Substantia nigra (tissue), 51 donors: ENCODE measurements at places on chromosomes 7 and 10.

DNA sequence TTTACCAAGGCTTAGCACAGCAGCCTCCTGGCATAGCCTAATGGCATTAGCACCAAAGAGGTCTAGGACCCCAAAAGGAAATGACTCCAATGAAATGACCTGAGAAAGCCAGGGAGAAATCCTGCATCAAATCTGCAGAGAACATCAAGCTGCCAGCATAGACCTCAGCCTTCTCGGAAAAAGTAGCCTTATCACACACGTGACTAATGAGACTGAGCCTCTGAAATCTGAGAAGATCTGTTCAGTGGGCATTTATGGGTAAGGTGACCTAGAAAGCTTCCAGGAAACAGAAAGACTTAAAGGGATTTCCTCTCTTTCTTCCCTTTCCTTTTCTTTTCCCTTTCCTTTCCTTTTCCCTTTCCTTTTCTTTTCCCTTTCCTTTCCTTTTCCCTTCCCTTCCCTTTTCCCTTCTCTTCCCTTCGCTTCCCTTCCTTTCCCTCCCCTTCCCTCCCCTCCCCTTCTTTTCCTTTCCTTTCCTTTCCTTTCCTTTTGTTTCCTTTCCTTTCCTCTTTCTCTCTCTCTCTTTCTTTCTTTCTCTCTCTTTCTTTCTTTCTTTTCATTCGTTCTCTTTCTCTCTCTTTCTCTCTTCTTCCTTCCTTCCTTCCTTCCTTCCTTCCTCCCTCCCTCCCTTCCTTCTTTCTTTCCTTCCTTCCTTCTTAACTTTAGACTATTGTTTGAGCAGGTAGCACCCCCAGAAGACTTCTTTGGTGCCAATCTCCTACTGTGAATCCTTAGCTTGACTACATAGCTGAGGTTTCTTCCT is 23.1 kb upstream of the PTTG1IP2 start:
- no peak for DNase-seq

DNA sequence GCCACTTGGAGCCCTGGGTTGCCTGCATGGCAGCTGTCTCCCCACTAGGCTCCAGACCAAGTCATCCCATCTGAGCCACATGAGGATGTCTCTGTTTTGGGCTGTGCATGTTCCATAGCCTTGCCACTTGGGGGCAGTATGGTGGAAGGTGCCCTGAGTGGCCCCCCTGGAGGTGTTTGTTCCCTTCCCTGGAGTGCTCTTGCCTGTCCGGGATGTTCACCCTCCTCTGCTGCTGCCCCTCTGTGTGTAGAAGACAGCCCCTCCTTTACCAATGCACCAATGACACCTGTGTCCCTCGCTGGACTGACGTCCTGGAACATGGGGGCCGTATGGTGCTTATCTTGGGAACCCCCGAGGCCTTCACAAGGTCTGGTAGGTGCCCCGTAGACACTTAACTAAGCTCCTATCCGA is 100.2 kb downstream of the ACTR3B start:
- no peak for DNase-seq

DNA sequence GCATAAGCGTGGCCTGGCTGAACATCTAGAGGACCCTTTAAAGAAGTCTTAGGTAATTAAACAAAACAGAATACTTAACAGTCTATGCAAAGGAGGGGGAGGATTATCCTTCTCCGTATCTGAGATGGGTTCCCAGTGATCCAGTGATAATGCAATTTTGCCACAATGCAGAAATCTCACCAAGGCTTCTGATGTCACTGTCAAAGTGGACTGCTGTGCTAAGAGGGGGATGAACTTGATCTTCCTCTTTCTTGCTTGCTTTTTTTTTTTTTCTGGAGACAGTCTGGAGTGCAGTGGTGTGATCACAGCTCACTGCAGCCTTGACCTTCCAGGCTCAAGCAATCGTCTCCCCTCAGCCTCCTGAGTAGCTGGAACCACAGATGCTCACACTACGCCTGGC is 30.8 kb downstream of the GATA3 start:
- no peak for DNase-seq

DNA sequence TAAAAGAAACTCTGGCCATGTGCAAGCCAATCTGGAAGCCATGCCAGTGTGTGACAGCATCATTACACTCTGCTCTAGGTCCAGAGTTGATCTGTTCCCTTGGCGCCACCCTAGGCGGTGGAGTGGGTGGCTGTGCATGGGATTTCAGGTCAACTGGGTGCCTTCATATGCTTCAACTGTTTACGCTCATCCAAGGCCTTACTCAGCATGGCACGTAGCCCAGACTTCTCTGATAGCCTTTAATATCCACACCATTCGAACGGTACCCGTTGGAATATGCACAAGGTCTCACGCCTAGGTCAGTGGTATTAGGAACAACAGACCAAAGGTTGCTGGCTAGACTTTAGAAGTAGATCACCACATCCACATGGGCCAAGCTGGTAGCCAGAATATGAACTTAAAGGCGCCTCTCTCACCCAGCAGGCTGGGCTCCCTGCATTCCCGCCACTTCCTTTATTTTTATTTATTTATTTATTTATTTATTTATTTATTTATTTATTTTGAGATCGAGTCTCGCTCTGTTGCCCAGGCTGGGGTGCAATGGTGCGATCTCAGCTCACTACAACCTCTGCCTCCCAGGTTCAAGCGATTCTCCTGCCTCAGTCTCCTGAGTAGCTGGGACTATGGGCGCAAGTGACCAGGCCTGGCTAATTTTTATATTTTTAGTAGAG is 18.7 kb upstream of the ACHE start:
- no peak for DNase-seq

DNA sequence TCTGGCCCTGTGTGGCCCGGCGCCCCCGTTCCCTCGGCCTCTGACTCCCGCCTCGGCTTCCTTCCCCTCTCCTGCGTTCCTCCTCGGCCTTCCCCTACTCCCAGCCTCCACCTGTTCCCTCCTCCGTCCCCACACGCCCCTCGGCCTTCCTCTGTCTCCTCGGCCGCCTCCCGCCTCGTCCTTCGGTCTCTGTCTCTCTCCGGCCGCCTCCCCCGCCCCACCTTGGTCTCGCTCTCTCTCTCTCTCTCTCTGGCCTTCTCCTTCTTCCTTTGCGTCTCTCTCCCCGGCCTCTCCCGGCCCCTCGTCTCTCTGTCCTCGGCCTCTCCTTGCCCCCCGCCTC is 588 bp downstream of the GET4 start:
- no peak for DNase-seq

DNA sequence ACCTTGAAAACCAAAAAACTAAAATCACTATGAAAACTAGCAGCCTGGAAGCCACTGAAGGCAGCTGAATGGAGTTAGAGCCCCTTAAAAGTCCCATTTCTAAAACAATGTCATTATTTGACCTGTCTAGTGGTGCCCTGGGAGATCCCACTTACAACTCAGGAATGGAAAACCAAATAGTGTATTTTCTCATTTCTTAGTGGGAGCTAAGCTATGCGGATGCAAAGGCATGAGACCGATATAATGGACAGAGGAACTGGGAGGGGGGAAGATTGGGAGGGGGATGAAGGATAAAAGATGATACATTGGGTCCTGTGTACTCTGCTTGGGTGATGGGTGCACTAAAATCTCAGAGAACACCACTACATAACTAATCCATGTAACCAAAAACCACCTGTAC is 9.8 kb upstream of the GIMAP2 start:
- DNase-seq: no peak

DNA sequence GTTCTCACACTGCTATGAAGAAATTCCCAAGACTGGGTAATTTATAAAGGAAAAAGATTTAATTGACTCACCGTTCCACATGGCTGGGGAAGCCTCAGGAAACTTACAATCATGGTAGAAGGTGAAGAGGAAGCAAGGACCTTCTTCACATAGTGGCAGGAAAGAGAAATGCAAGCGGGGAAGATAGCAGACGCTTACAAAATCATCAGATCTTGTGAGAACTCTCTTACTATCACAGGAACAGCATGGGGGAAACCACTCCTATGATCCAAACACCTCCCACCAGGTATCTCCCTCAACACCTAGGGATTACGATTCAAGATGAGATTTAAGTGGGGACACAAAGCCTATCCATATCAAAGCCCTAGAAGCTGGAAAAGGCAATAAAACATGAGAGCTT is 130.8 kb downstream of the MDFIC start:
- no peak for DNase-seq

DNA sequence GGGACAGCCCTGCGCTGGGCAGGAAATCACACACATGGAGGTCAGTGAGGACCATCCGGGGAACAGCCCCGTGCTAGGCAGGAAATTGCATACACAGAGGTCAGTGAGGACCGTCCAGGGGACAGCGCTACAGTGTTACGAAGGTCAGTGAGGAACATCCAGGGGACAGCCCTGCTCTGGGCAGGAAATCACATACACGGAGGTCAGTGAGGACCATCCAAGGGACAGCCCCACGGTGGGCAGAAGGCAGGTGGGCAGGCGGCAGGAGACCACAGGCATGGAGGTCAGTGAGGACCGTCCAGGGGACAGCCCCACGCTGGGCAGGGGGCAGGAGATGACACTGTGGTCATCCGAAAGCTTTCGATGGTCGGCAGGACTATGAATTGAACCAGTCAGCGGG is 79.7 kb downstream of the PTPRN2 start:
- no peak for DNase-seq

- DNase-seq: no peak
These were observed 15.8 kb upstream of the CPA1 start for GRCh38 chr7:130364451-130364850.

- DNase-seq: no peak
These were observed 263.4 kb downstream of the BICC1 start for GRCh38 chr10:58775960-58776567.

GRCh38 chr7:7857143-7857583 is 111.4 kb upstream of the GLCCI1 start:
- no peak for DNase-seq

DNA sequence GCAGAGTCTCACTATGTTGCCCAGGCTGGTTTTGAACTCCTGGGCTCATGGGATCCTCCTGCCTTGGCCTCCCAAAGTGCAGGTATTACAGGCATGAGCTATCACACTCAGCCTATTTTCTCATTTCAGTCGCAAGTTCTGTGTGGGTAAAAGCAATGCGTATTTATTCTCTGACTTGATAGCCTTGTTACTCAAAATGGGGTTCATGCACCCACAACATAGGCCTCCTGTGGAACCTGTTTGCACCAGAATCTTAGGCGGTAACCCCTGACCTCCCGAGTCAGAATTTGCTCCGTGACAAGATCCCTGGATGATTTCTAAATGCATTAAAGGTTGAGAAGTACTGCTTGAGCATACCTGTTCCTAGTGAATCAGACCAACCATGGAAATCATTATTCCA is 7.3 kb downstream of the IL2RA start:
- DNase-seq: no peak

DNA sequence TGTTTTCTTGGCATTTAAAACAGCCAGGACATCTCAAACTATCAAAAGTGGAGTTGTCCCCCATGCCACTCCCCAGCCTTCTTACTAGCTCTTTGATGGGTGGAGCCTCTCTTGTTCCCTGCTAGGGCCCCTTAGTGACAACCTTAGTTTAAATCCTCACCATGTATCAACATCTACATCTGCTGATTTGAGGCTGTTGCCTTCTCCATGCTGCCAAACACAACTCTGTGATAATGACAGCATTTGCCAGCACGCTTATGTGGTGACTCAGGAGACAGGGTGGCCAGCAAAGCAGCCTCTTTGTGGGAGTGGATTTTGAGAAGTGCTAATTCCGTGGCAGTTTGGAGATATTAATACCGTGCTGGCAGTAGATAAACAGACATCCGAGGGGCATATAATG is 145.4 kb downstream of the LRRC4 start:
- no peak for DNase-seq
